ENCODE measurements at places on chromosomes 6 and 20.

DNA sequence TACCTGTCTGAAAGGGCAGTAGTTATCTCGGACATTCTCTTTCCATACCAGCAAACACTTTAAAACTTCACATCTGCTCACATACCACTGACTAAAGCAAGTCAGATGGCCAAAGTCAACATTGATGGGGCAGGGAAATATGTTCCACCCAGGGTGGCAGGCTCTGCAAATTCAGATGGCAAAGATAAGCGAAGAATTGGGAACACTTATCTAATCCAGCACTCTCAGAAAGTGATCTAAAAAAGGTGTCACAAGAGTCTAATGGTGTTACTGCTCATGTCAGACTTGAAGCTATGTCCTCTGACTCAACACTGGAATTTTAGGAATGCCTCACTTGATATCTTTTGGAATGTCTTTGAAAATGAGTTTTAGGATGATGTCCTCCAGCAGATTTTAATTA is 1086.2 kb downstream of the KIF16B start:
- no peak for DNase-seq

DNA sequence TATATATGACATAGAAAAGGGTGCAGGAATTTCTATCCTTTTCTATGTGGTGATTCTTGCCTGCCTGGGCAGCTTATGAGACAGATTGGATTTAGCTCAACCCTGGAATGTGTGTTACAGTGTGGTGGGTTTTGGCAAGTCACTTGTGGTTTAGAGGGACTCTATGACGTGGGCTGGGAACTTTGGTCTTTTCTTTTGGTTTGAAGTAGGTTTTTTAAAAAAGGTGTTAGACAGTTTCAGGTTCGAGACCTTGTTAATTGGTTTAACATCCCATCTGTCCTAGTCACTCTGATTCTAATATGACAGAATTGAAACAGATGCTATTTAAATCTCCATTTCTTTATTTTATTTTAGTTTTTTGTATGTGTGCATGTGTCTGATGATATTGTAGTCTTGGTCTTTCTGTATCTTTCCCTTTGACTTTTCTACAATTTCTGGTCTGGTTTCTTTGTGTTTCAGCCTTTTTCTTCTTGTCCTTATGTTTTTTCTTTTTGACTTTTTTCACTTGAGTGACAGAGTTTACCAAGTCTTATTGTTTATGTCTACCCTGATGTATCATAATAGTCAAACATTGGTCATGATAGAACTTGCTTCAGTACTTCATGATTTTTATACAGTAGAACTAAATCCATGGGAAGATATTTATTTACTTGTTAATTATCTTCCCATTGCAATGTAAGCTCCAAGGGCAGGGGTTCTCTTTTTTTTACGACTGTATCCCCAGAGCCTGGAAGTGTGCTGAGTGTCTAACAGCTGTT is 174.3 kb downstream of the CDKAL1 start:
- DNase-seq, result no peak

- no peak for DNase-seq
Observed at GRCh38 chr20:53735536-53736050, 142.0 kb upstream of the ZNF217 start.

DNA sequence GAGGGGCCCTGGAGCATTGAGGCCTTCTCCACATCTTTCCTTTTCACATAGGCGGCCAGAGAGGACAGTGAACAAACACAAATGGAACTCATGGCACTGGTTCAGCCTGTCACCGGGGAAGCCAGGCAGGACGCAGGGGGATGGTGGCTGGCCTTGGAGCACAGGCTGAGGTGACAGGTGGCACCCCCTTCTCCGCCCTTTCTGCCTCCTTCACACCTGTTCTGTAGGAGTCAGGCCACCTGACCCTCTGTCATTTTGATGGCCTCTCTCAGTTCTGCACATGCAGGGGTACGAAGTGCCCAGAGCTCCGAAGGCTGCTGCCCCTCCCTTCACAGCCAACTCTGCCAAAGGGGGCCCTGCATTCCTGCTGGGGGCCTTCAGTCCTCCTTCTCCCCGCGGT is 60.8 kb downstream of the CD40 start:
- no peak for DNase-seq

DNA sequence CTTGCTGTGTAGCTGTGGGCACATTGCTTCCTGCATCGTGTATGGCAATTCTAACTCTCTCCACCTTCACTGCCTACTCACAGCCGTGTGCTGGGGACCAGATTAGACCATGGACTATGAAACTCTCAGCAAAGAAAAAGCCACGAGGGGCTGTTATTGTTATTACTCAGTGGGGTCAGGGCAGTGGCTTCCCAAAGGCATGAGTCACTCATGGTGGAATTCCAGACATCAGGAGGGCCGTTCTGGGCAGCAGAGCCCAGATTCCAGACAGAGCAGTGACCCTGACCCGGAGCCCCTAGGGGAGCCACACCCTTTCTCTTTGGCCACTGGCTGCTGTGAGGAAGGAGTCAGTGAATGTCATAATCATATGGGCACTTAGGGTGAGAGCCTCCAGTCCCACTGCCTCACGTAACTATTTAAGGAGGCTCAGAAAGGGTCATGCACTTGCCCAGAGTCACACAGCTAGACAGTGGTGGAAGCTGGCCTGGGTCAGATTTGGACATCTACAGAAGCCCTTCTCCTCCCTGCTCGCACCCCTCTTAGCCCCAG is 22.2 kb upstream of the CCN5 start:
- DNase-seq, result peak; percentile 81

Data from left ventricle myocardium superior (tissue), 1 donor.